Mesothelial cell of epicardium (in vitro differentiated cells): ENCODE measurements at places on chromosomes 6 and 20. TPM values are rescaled to one million over a fixed set of nuclear protein-coding genes. Genes with fewer than 3 reads are reported as not detected.

GRCh38 chr6:10407674-10408054 lies 7.2 kb downstream of the TFAP2A start:
- H3K27me3 ChIP-seq: peaks cover 58% of the 10 kb centered on the region
- peaks cover 15% of the 10 kb centered on the region for H3K36me3 ChIP-seq
- peak overlapping the region; percentile 98 for H3K4me3 ChIP-seq
- peak overlapping the region; percentile 97 for H3K27ac ChIP-seq
- peaks cover 82% of the 10 kb centered on the region for H3K4me1 ChIP-seq

- H3K27me3 ChIP-seq: no peaks in the 10 kb centered on the region
- H3K27ac ChIP-seq: peak overlapping the region; percentile 98
- H3K4me3 ChIP-seq: peak overlapping the region; percentile 88
- H3K36me3 ChIP-seq: no peaks in the 10 kb centered on the region
- peaks cover 37% of the 10 kb centered on the region for H3K4me1 ChIP-seq
- no peak for DNase-seq
Observed at GRCh38 chr6:163415620-163416556, 1.4 kb downstream of the QKI start.

The IFT52 gene
- 41.6 to 44.7 TPM (median 42.3 TPM) in 3 replicates for total RNA-seq

GRCh38 chr20:52410731-52411234 lies 219.2 kb upstream of the ZFP64 start:
- peak overlapping the region; percentile 92 for H3K27ac ChIP-seq
- no peak overlapping the region for H3K4me3 ChIP-seq
- peaks cover 24% of the 10 kb centered on the region for H3K4me1 ChIP-seq
- DNase-seq: no peak
- H3K27me3 ChIP-seq: peaks cover 3% of the 10 kb centered on the region

- DNase-seq: no peak
- H3K36me3 ChIP-seq: peaks cover 6% of the 10 kb centered on the region
- peaks cover 32% of the 10 kb centered on the region for H3K4me1 ChIP-seq
- peak overlapping the region; percentile 97 for H3K4me3 ChIP-seq
- no peaks in the 10 kb centered on the region for H3K27me3 ChIP-seq
Observed at GRCh38 chr6:44386364-44386928, 1.1 kb upstream of the CDC5L start.

DNA sequence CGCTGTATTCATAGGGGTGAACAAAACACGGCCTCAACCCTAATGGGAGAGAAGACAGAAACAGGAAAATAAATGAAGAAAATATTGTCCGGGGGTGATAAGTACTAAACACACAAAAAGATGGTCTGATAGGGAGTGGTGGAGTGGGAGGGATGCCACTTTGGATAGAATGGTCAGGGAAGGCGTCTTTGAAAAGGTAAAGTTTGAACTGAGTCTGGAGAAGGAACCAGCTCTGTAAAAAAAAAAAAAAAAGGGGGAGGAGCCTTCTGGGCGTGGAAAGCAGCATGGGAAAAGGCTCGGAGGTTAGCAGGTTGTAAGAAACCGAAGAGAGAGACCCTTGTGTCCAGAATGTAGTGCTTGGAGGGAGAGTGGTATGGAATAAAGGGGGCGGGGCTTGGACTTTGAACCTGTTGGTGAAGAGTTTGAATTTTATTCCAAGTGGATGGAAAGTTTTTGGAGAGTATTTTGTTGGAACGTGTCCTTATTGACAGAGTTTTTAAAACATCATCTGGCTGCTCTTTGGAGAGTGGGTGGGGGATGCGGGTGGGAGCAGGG lies 1.8 kb downstream of the CHMP4B start:
- H3K27me3 ChIP-seq: no peaks in the 10 kb centered on the region
- H3K36me3 ChIP-seq: peaks cover 4% of the 10 kb centered on the region
- H3K4me3 ChIP-seq: peak overlapping the region; percentile 94
- DNase-seq: no peak
- H3K4me1 ChIP-seq: peaks cover 40% of the 10 kb centered on the region

The ID4 gene
- total RNA-seq: 114 to 123 TPM (median 115 TPM) in 3 replicates

DNA sequence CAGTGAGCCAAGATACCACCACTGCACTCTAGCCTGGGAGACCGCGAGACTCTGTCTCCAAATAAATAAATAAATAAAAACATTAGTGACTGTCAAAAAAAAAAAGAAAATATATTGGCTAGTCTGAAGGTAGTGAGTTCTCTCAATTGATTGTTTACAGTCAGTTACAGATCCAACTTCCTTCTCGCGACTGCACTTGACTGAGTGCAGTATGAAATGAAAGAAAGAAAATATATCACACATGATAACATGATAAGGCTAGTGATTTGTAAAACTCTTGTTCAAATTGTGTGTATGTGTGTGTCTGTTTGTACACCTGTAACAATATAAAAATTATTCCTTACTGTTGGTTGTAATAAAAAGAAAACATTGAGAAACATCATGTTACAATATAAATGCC lies 7.9 kb downstream of the R3HDML start:
- H3K27ac ChIP-seq: no peak overlapping the region
- no peak for DNase-seq
- no peaks in the 10 kb centered on the region for H3K36me3 ChIP-seq
- peaks cover 6% of the 10 kb centered on the region for H3K4me1 ChIP-seq
- no peaks in the 10 kb centered on the region for H3K27me3 ChIP-seq

GRCh38 chr20:34720266-34720665 lies 16.1 kb downstream of the TP53INP2 start:
- H3K4me3 ChIP-seq: no peak overlapping the region
- H3K27ac ChIP-seq: no peak overlapping the region
- no peaks in the 10 kb centered on the region for H3K4me1 ChIP-seq
- H3K27me3 ChIP-seq: no peaks in the 10 kb centered on the region
- peaks cover 17% of the 10 kb centered on the region for H3K36me3 ChIP-seq

GRCh38 chr6:49979584-49979983 lies 10.2 kb upstream of the DEFB113 start:
- peaks cover 8% of the 10 kb centered on the region for H3K4me1 ChIP-seq
- H3K27me3 ChIP-seq: peaks cover 2% of the 10 kb centered on the region
- DNase-seq: no peak
- no peak overlapping the region for H3K4me3 ChIP-seq

DNA sequence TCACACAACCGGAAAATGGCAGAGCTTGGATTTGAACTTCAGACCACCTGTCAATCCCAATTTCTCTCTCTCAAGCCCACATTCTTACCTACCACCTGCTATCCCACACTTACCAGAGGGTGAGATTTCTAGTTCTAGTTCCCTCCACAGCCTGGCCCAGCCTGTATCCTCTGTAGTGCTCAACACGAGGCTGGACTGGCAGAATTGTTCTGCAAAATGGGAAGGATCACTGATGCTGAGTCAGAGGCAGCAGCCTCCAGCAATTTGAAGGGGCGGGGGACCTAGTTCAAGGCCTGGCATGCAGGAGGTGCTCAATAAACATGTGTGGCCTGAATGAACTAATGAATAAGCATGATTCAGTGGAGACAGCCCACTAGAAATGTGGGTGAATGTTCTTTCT lies 53.6 kb upstream of the TTPAL start:
- H3K4me3 ChIP-seq: no peak overlapping the region
- no peaks in the 10 kb centered on the region for H3K4me1 ChIP-seq
- H3K27me3 ChIP-seq: peaks cover 16% of the 10 kb centered on the region
- DNase-seq: no peak

DNA sequence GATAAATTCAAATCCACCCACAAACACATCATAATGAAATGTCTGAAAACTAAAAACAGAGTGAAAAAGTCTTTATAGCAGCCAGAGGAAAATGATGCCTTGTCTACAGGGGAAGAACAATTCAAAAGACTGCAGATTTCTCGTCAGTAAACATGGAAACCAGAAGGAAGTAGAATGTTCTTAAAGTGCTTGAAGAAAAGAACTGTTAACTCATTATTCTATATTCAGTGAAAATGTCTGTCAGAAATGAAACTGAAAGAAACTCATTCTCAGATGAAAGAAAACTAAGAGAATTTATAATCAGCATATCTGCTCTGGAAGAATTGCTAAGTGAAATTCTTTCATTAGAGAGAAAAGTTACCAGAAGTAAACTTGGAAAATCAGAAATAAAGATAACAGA lies 416.1 kb downstream of the TBC1D32 start:
- H3K27ac ChIP-seq: no peak overlapping the region
- peaks cover 3% of the 10 kb centered on the region for H3K4me1 ChIP-seq
- H3K36me3 ChIP-seq: no peaks in the 10 kb centered on the region
- no peak overlapping the region for H3K4me3 ChIP-seq

DNA sequence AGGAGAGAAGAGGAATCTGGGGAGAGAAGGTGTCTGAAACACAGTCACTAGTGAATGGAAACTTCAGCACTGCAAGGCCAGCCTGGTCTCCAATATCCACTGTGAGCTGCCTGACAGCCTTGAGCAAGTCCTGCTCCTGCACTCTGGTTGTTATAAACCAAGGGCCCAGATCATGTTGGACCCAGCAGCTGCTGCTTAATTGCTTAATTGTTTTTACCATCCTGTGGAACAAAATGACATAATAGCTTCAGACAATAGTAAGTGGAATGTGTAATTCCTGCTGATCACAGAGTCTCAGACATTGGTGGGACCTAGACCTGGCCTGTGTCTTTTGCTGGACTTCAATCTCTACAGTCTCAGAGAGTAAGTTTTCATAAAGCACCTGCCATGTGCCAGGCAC lies 833.7 kb downstream of the TFAP2A start:
- H3K4me3 ChIP-seq: no peak overlapping the region
- no peak overlapping the region for H3K27ac ChIP-seq
- H3K4me1 ChIP-seq: peaks cover 4% of the 10 kb centered on the region
- no peaks in the 10 kb centered on the region for H3K36me3 ChIP-seq
- no peaks in the 10 kb centered on the region for H3K27me3 ChIP-seq

The ARG1 gene
- not detected in 3 replicates for total RNA-seq

GRCh38 chr6:33827546-33828451 lies 24.0 kb upstream of the MLN start:
- H3K4me1 ChIP-seq: peaks cover 5% of the 10 kb centered on the region
- H3K36me3 ChIP-seq: no peaks in the 10 kb centered on the region
- no peak overlapping the region for H3K27ac ChIP-seq
- DNase-seq: no peak

DNA sequence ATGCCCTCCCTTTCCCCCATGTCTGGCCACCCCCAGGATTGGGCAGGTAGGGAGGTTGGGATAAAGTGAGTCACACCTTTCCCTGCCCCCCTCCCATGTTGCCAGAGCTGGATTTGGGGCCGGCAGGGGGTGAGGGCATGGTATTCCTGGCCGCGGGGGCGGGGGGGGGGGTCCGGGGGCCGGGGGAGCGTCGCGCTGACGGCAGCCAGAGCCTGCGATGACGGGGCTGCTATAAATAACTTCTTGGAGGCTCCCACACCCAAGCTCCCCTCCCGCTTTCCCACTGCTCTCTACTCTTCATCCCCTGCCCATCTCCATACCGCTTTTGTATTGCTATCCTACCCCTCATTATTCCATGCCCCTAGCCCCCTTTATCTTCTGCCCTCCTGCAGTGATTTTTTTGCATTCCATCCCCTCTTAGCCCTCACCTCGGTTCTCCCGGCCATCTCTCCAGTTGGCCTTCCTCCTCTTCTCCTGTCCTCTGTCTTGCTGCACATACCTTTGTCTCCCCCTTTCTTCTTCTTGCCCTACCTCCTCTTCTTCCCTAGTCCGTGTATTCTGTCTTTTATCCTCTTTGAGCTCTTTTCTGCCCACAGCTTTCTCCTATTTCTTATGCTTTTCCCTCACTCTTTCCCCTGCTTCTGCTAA lies 13.8 kb downstream of the SYNGAP1 start:
- H3K36me3 ChIP-seq: peaks cover 29% of the 10 kb centered on the region
- peak overlapping the region; percentile 7 for H3K4me3 ChIP-seq
- peak overlapping the region; percentile 30 for H3K27ac ChIP-seq
- no peaks in the 10 kb centered on the region for H3K27me3 ChIP-seq
- H3K4me1 ChIP-seq: peaks cover 48% of the 10 kb centered on the region
- DNase-seq: no peak

GRCh38 chr20:8425016-8425415 lies 292.9 kb downstream of the PLCB1 start:
- no peak overlapping the region for H3K27ac ChIP-seq
- DNase-seq: no peak
- H3K4me1 ChIP-seq: peaks cover 15% of the 10 kb centered on the region
- no peaks in the 10 kb centered on the region for H3K27me3 ChIP-seq

DNA sequence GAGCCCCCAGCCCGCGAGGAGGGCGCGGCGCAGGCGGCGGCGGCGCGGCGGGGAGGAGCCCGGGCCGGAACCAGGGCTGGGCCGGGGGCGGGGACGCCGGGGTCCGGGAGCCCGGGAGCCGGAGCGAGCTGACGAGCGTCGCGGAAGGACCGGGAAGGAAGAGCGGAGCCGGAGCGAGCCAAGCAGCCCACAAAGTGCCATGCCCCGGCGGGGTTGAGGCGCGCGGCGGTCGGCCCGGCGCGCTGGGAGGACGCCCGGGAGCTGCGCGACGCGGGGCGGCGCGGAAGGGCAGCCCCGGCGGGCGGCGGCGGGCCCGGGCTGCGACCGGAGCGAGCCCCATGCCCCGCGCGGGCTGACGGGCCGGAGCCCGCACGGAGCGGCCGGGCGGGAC lies 289 bp downstream of the FOXP4 start:
- H3K27ac ChIP-seq: no peak overlapping the region
- no peak for DNase-seq
- H3K4me3 ChIP-seq: no peak overlapping the region
- H3K4me1 ChIP-seq: peaks cover 49% of the 10 kb centered on the region
- H3K27me3 ChIP-seq: no peaks in the 10 kb centered on the region

DNA sequence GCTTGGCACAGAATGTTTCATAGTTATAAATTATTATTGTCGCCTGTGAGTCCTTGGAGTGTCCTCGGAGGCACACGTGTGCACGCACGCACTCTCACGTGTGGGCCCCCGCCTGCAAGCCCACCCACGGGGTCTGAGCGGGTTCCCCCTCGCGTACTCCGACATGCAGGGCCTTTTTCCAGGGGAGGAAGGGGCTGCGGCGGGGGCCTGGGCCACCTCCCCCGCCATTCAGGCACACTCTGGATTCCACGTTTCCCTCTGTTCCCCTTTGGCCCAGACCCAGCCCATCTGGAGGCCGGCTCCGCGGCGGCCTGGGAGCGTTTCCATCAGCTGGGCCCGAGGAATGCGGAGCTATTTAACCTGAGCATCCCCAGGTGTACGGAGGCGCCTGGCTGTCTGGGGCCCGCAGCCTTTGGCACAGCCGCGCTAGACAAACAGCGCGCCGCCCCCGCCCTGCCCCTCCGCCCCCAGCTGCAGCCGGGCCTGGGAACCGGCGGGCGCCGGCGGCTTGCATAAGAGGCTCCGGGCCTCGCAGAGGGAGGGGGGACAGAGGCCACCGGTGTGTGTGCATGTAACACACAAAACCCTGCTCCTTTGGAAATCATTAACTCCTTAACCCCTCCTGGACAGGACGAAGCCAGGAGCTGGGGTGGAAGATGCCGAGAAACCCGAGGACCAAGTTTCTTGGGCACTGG lies 3.3 kb downstream of the ID1 start:
- H3K36me3 ChIP-seq: peaks cover 13% of the 10 kb centered on the region
- peak; percentile 90 for DNase-seq
- H3K27me3 ChIP-seq: no peaks in the 10 kb centered on the region

The CLVS2 gene
- total RNA-seq: 0.11 to 0.27 TPM (median 0.24 TPM) in 3 replicates

The C6orf58 gene
- total RNA-seq: 0.18 to 0.51 TPM (median 0.38 TPM) in 3 replicates

- H3K4me1 ChIP-seq: peaks cover 51% of the 10 kb centered on the region
- no peaks in the 10 kb centered on the region for H3K27me3 ChIP-seq
- no peak overlapping the region for H3K27ac ChIP-seq
Observed at GRCh38 chr20:41142919-41143318, 5.6 kb downstream of the PLCG1 start.

The PTCRA gene
- total RNA-seq: not detected in 3 replicates
